ENCODE measurements at places on chromosomes 16 and 17. TPM values are rescaled to one million over a fixed set of nuclear protein-coding genes. Genes with fewer than 3 reads are reported as not detected.

GRCh38 chr16:68267612-68268405 is 3.5 kb downstream of the SLC7A6 start:
- H3K27me3 ChIP-seq = no peaks in the 10 kb centered on the region
- H3K4me3 ChIP-seq = no peak overlapping the region
- H3K27ac ChIP-seq = peak overlapping the region; percentile 75
- peaks cover 4% of the 10 kb centered on the region for H3K36me3 ChIP-seq

GRCh38 chr17:57243171-57243622 is 13.1 kb upstream of the MSI2 start:
- peaks cover 3% of the 10 kb centered on the region for H3K4me1 ChIP-seq
- peaks cover 10% of the 10 kb centered on the region for H3K27me3 ChIP-seq
- H3K27ac ChIP-seq = no peak overlapping the region
- H3K4me3 ChIP-seq = no peak overlapping the region
- peak; percentile 59 for DNase-seq
- H3K36me3 ChIP-seq = no peaks in the 10 kb centered on the region

The KATNB1 gene
- total RNA-seq = 24.3 TPM

The ITGAD gene
- 0.23 TPM for total RNA-seq

The SPN gene
- total RNA-seq = 161 TPM

DNA sequence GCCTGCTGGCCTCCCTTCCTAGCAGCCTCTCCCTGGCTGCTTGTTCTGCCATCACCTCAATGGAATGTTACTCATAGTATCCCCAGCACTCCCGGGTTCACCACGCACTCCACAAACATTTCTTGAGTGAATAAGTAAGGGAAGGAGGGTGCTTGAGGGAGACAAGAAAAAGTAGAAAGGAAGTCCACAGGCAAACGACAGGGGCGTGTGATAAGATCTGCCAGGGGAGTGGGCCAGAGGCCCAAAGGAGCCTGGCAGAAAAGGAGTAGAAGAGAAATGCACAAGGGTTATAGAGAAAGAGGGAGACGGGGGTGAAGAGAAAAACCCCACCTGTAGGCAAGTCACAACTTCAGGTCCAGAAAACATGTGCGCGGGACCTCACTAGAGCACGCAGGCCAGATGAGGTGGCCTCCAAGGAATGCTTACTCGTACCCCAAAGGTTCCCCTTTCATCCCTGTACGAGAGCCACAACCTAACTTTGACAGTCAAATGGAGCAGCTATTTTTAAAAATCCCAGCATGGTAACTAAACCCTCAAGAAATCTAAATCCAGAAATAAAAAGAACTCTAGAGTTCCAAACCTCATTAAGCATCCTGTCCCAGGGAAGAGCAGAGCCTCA is 6.6 kb downstream of the ZDHHC7 start:
- H3K27me3 ChIP-seq = no peaks in the 10 kb centered on the region
- H3K4me1 ChIP-seq = no peaks in the 10 kb centered on the region
- no peak for DNase-seq
- no peak overlapping the region for H3K27ac ChIP-seq

The MTSS2 gene
- total RNA-seq = 7.1 TPM

- no peak overlapping the region for H3K4me3 ChIP-seq
- H3K27me3 ChIP-seq = peaks cover 7% of the 10 kb centered on the region
- no peak for DNase-seq
- no peaks in the 10 kb centered on the region for H3K4me1 ChIP-seq
- no peak overlapping the region for H3K27ac ChIP-seq
These were observed 146.7 kb downstream of the PPM1E start for GRCh38 chr17:58902322-58902721.

- H3K27me3 ChIP-seq = no peaks in the 10 kb centered on the region
- no peak overlapping the region for H3K27ac ChIP-seq
- no peaks in the 10 kb centered on the region for H3K36me3 ChIP-seq
- no peak overlapping the region for H3K4me3 ChIP-seq
These were observed 29.4 kb downstream of the RPH3AL start for GRCh38 chr17:323181-323580.

- H3K4me1 ChIP-seq = peaks cover 12% of the 10 kb centered on the region
- no peaks in the 10 kb centered on the region for H3K36me3 ChIP-seq
- no peak overlapping the region for H3K27ac ChIP-seq
- no peak overlapping the region for H3K4me3 ChIP-seq
- DNase-seq = no peak
- H3K27me3 ChIP-seq = no peaks in the 10 kb centered on the region
These were observed 8.4 kb upstream of the TNS4 start for GRCh38 chr17:40509626-40510327.

GRCh38 chr17:7419819-7420610 is at the start of gene SPEM1:
TSS of gene SPEM1 (plus strand) at chr17:7420324. CDS start at chr17:7420385, 61 bp downstream.
- H3K27me3 ChIP-seq = no peaks in the 10 kb centered on the region
- DNase-seq = no peak
- H3K36me3 ChIP-seq = no peaks in the 10 kb centered on the region
- no peaks in the 10 kb centered on the region for H3K4me1 ChIP-seq
- H3K4me3 ChIP-seq = no peak within 1 kb of the TSS
- no peak within 1 kb of the TSS for H3K27ac ChIP-seq

- H3K4me3 ChIP-seq = no peak overlapping the region
- DNase-seq = no peak
- no peaks in the 10 kb centered on the region for H3K27me3 ChIP-seq
- no peaks in the 10 kb centered on the region for H3K4me1 ChIP-seq
- no peak overlapping the region for H3K27ac ChIP-seq
- H3K36me3 ChIP-seq = no peaks in the 10 kb centered on the region
These were observed 41.3 kb upstream of the RASD1 start for GRCh38 chr17:17537311-17538099.

- H3K27ac ChIP-seq = no peak overlapping the region
- no peak for DNase-seq
- no peaks in the 10 kb centered on the region for H3K36me3 ChIP-seq
- H3K4me3 ChIP-seq = no peak overlapping the region
- no peaks in the 10 kb centered on the region for H3K4me1 ChIP-seq
These were observed 3.5 kb downstream of the ERN2 start for GRCh38 chr16:23709536-23709935.

DNA sequence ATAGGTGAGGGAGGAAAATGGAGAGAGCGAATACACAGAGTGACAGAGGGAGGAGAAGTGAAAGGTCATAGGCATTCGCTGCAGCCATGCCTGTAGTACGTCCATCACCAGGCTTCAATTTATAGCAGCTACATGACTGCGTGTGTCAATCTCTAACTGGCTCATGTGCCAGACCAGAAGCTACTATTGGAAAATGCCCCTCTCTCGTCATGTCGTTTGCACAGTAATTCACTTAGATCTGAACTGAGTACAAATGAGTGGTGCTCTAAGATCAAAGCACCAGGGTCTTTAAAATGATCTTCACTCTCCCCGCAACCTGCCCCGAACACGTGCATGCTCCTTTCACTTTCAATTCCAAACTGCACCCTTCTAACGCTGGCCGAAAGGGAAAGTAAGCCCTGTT is 51.3 kb downstream of the ADCY9 start:
- peak overlapping the region; percentile 68 for H3K27ac ChIP-seq
- no peaks in the 10 kb centered on the region for H3K27me3 ChIP-seq
- peak overlapping the region; percentile 48 for H3K4me3 ChIP-seq
- no peaks in the 10 kb centered on the region for H3K36me3 ChIP-seq
- peaks cover 2% of the 10 kb centered on the region for H3K4me1 ChIP-seq

- H3K36me3 ChIP-seq = no peaks in the 10 kb centered on the region
- H3K4me1 ChIP-seq = peaks cover 14% of the 10 kb centered on the region
- H3K27me3 ChIP-seq = peaks cover 16% of the 10 kb centered on the region
These were observed 30.7 kb downstream of the CD300LF start for GRCh38 chr17:74682028-74682427.

- peak within 1 kb of the TSS; percentile 67 for H3K27ac ChIP-seq
- peak within 1 kb of the TSS; percentile 95 for H3K4me3 ChIP-seq
- H3K27me3 ChIP-seq = no peaks in the 10 kb centered on the region
- H3K36me3 ChIP-seq = no peaks in the 10 kb centered on the region
- peaks cover 13% of the 10 kb centered on the region for H3K4me1 ChIP-seq
- peak; percentile 56 for DNase-seq
These were observed at the start of gene PYCARD for GRCh38 chr16:31202414-31203375. TSS of gene PYCARD (minus strand) at chr16:31202760. CDS start at chr16:31202690, 70 bp downstream.

DNA sequence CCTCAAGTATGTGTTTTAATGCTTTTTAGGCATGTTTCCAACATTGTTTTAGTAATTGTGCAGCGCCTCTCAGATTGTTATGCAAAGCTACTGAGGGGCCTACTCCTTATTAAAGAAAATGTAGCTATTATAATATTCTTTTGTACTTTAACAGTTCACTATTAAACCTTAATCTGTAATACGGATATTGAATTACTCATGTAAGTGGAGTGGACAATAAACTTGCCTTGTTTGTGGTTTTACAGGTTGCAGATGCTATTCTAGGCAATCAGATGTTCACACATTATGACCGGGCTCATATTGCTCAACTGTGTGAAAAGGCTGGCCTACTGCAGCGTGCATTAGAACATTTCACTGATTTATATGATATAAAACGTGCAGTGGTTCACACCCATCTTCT is 41.0 kb downstream of the PTRH2 start:
- no peak overlapping the region for H3K27ac ChIP-seq
- H3K36me3 ChIP-seq = peaks cover 80% of the 10 kb centered on the region
- no peak overlapping the region for H3K4me3 ChIP-seq
- no peaks in the 10 kb centered on the region for H3K4me1 ChIP-seq
- no peak for DNase-seq

GRCh38 chr17:82103553-82104451 is 5.8 kb upstream of the FASN start:
- DNase-seq = no peak
- no peak overlapping the region for H3K27ac ChIP-seq
- H3K4me3 ChIP-seq = no peak overlapping the region
- peaks cover 21% of the 10 kb centered on the region for H3K4me1 ChIP-seq
- H3K36me3 ChIP-seq = peaks cover 11% of the 10 kb centered on the region

- no peaks in the 10 kb centered on the region for H3K36me3 ChIP-seq
- no peak for DNase-seq
- peaks cover 19% of the 10 kb centered on the region for H3K27me3 ChIP-seq
- H3K4me3 ChIP-seq = no peak overlapping the region
These were observed 17.9 kb downstream of the SEC14L5 start for GRCh38 chr16:4976079-4976478.

DNA sequence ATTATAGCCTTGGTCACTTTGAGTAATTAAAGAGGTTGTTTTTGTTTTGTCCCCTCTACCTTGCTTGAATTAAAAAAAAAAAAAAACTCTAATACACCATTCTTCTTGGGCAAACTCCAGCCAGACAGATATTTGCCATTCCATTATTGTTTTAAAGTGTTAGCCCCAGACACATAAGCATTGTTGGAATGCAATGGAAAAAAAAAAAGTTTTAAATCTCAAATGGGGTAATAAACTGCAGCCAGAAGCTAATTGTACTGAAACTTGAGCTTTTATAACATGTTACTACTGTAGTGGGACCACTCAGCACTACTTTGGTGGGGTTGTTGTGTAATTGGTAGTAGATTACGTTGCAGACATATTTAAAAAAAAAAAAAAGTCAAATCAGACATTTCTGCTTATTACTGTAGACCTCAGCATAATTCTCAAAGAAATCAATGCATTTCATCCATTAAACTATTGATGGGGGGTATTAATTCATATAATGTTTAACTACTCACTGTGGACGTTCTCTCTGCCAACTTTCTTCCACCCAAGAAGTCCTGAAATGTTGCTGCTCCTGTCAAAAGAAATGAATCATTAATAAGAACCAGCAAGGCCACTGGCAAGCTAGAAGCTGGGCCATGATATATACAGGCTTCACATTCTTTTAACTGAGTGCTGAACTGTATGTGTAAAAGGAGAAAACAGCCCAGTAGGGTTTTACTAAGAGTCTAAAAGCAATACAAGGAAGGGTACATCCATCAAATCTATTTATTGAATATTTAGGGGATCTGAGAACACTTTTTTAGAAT is 626.6 kb upstream of the SOX9 start:
- no peak overlapping the region for H3K27ac ChIP-seq
- H3K36me3 ChIP-seq = no peaks in the 10 kb centered on the region
- H3K27me3 ChIP-seq = no peaks in the 10 kb centered on the region
- no peak overlapping the region for H3K4me3 ChIP-seq
- DNase-seq = no peak
- no peaks in the 10 kb centered on the region for H3K4me1 ChIP-seq

DNA sequence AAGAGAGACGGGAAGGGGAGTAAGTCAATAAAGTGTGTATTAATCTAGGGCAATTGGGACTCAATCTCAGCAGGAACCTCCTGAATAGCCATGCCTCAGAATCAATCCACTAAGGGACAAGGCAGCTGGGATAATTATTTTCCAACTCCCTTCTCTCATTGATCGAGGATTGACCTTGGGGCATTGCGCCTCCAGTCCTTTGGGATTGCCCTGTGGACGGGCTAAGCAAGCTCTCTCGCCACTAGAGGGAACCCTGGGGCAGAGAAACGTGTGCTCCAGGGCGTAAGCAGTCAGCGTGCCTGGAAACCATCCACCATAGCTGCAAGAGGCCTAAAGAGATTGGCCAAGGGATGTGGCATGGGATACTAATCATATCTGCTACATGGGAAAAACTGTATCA is 53.9 kb upstream of the ERCC4 start:
- no peaks in the 10 kb centered on the region for H3K27me3 ChIP-seq
- H3K27ac ChIP-seq = no peak overlapping the region
- no peak overlapping the region for H3K4me3 ChIP-seq

DNA sequence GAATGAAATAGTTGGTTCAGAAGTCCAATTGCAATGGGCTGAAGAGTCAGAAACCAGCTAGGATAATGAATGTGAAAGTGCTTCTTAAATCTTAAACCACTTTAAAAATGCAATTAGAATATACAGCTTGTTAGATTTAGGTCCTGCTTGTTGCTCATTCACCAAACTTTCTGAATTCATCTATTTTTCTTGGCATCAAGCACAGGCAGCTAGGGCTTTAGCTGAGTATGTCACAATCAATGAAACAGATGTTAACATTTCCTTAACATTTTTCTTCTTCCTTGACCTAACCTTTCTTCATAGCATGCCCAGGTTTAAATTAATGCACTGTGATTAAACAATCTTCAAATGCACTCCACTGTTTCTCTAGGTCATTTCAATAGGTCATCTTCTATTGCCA is 14.4 kb downstream of the KIF2B start:
- no peaks in the 10 kb centered on the region for H3K4me1 ChIP-seq
- DNase-seq = no peak
- H3K36me3 ChIP-seq = no peaks in the 10 kb centered on the region

The KRT33B gene
- total RNA-seq = not detected
